ENCODE measurements at places on chromosomes 12 and 14.

- no peak for DNase-seq
Observed at GRCh38 chr12:96141216-96141912, 52.8 kb upstream of the ELK3 start.

DNA sequence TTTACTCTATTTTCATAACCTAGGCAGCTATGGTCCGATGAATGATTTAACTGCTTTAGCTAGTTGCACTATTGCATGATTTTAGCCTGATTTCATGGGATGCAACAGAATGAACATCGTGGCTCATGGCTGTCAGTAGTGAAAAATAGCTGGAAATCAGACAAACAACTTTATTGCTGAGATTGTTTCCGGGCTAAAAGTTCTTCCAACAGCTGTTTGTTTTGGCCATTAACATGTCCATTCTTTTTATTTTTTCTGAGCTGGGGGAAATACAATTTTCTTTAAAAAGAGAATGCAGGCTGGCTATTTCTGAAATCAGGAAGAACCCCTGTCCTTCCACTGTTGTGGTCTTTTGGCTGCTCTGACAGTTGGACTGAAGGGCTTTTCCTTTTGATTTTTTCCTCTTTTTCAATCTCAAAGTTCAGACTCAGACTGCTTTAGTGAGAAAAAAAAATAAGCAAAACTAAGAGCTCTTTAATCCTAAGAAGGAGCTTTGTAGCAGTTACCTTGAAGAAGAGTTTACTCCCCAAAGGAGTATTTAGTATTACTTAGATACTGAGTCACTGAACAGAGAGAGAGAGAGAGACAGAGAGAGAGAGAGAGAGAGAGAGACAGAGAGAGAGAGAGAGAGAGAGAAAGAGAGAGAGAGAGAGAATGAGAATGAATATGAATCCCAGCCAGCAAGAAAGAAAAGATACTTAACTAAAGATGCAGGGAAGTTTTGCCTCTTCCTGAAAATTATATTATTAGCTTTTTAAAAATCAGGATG lies at the start of gene NAV3:
Gene NAV3 (plus strand): TSS at position 312 of the 769 bp plus-strand sequence. CDS start 568 bp downstream, outside the sequence.
- no peak for DNase-seq

DNA sequence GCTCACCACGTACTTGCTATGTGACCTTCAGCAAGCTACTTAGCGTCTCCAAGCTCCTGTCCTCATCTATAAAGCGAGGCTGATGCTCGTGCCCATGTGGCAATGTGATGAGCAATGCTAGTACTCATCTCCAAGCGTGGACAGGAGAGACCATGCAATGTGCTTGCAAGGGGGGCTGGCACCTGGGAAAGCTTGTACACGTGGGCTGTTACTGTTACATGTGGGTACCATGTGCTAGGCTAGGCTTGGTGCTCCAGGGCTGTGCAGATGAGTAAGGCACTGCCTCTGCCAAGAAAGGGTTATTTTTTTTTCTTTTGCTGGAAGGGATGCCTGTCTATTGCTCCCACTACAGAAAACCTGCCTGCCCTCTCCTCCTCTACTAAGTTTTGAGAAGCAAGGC lies 46.6 kb downstream of the TSPAN11 start:
- no peak for DNase-seq

- no peak for DNase-seq
Observed at GRCh38 chr14:66174453-66174891, 311.7 kb upstream of the CCDC196 start.

DNA sequence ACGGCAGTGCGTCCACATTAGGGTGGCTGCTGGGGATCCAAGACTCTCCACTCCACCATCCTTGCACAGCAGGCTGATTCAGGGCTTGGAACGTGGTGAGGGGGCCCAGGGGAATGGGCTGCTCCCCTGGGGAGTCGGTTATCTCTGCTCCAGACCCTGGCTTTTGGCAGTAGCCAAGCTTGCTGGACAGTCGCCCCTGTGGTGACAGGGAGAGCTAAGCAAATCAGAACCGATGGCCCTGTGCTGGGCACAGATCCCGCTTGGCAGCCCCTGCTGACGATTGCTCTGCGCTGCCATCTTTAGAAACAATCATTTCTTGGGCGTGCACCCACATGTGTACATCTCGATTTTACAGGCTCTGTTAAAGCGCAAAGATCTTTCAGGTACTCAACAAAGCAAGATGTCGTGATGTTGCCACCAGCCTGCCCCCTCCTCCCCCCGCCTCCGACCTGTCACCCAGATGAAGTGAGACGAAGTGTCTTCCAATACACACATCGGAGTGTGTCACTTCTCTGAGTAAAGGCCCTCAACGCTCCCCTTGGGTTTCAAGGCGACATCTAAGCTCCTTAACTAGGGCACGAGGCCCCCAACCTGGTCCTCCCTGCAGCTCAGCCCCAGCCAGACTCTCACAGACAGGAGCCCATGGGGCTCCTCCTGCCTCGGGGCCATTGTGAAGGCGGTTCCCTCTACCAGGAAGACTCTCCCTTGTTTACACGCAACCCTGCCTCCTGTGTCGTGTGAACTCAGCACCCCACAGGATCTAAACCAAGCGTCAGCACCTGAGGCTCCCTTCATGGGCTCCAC lies 55.6 kb downstream of the PITPNM2 start:
- DNase-seq, result no peak

DNA sequence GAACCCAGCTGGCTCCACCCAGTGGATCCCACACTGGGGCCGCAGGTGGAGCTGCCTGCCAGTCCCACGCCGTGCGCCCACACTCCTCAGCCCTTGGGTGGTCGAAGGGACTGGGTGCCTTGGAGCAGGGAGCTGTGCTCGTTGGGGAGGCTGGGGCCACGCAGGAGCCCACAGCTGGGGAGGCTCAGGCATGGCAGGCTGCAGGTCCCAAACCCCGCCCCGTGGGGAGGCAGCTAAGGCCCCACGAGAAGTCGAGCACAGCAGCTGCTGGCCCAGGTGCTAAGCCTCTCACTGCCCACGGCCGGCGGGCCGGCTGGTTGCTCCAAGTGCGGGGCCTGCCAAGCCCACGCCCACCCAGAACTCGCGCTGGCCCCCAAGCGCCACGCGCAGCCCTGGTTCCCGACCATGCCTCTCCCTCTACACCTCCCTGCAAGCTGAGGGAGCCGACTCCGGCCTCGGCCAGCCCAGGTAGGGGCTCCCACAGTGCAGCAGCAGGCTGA lies 56.2 kb downstream of the ANO2 start:
- DNase-seq, result no peak

- no peak for DNase-seq
Observed at GRCh38 chr12:103431387-103431786, 64.4 kb downstream of the C12orf42 start.

DNA sequence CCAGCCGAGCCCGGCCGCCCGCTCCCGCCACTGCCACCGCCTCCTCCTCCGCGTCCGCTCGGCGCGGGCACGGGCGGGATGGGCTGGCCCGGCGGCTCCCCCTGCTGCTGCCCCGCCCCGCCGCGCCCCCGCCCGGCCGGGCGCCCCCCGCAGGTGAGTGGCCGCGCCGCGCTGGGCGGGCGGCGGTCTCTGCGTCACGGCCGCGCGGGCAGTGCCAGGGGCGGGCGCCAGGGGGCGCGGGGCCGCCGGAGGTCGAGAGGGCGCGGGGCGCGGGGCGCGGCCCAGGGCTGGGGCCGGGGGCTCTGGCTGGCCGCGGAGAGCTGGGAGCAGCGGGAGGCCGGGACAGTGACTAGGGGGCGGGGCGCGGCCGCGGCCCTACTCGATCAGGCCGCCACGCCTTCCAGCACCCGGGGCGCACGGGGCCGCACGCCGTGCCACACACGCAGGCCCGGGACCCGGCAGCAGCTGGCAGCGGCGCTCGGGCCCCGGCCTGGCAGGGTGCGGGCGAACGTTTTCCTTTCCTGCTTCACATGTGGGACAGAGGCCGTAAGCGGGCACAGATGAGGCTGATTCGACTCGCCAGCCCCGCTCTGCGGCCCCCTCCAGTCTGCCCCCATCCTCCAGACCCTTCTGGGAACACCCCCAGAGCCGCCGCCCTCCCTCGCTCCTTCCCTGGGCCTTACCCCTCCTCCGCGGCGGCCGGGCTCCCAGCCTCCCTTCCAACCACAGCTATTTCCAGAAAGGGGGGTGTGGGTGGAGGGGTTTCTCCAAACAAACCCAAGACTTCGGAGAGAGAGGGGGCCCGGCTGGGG lies 2.4 kb upstream of the TNS2 start:
- peak; percentile 93 for DNase-seq

All from activated CD4-positive, alpha-beta T cell treated with anti-CD3 and anti-CD28 coated beads, Interleukin-2, amount 10 ng/mL, durations not matched to agents 24 days and 14 days (primary cell).